ENCODE measurements at places on chromosomes 11 and 22.
A peak's percentile ranks its signal among the peaks of the same experiment; 100 is the strongest.

DNA sequence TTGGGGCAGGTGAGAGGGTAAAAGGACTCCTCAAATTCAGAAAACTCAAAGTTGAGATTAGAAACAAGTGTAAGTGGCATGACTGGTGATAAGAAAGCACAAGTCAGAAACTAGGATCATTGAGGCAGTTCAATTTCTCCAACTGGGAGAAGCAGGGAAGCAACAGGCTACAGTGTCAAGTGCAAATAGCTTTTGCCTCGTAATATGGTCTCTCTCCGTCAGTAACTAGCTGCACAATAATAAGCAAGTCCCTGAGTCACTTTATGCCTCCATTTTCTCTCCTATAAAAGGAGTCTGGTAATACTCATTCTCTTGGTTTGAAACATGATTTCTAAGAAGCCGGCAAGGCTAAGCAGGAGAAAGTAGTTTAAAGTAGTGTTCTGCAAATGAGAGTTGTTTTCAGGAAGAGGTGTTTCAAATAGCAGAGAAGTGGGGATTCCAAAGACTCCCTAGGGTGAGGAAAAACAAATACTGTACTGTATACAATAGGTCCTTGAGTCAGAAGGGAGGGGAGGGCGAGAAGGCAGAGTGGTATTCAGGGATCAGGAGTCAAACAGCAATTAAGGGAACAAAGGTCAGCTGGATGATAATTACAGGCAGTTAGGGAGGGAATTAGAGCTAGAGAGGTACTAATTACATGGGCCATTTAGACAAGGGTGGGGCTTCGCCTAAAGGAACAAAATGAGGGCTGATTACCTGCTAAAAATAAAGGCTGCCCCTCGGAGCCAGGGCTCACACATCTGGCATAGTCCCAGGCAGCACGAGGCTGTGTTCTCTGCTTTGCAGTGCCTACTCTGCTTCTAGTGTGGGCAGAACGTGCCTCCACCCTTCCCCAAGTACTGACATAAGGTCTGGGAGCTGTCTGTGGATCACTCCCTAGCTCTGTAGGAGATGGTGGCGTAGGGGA is 96.0 kb upstream of the BDNF start:
- peak; percentile 55 for DNase-seq

- peak; percentile 87 for DNase-seq
Measured at GRCh38 chr11:122656631-122657101, 1.1 kb downstream of the UBASH3B start.

DNA sequence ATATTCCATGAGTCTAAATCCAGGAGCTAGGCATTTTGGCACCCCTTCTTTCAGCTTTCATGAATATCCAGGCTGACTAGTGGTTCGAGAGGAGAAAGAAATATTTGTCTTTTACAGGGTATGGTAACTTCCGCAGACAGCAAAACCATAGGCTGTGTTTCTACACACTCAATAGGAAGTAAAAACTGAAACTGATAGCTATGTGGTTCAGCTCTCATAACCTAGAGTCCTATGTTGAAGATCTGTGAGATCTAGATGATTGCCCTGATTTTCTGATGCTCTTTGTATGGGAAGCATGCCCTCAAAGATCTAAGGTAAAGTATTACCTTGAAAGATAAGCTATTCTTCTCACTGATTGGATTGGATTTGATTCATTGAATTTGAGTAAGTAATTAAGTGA is 118.3 kb downstream of the CD44 start:
- DNase-seq, result no peak

DNA sequence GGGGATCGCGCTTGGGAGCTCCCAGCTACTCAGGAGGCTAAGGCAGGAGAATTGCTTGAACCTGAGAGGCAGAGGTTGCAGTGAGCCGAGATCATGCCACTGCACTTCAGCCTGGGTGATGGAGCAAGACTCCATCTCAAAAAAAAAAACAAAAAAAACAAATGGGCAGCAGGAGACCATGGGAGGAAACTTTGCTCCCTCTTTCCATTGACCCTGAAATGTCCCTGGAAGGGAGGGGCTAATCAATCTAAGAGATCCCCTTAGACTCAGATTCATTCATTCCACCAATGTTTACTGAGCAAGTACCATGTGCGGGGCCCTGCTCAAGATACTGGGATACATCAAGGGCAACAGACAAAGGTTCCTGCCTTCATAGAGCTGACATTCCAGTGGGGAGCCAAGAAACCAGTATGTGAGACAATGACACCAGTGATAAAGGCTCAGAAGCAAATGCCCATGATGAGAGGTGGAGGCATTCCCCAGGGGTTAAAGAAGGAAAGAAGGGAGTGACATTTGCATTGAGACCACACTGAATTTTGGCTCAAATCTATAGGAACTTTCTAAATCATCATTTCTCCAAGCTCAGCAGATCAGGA is 37.7 kb upstream of the TFIP11 start:
- DNase-seq, result no peak

- peak; percentile 38 for DNase-seq
Measured at GRCh38 chr11:86245369-86246292, 1.1 kb downstream of the EED start.

- no peak for DNase-seq
Measured at GRCh38 chr11:90428836-90429235, 206.0 kb upstream of the CHORDC1 start.

GRCh38 chr11:46367244-46367915 is 14.1 kb upstream of the MDK start:
- DNase-seq, result peak; percentile 95

DNA sequence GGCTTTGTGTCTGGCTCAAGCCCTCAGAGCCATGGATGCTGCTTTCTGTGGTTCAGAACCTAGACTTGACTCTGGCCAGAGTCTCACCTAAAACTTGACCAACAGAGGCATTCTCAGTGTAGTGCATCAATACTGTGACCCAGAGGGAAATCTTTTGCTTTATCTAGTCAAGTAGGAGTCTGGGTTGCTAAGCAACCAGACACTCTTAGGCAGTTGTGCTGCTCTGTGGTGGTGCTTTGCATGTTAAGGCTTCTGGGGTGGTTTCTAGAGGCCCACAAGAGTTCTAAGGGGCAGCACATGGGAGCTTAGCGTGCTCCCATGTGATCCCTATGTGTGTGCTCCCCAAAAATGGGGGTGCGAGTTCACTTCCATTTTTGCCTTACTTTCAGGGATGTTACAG is 224.6 kb upstream of the PLET1 start:
- no peak for DNase-seq

DNA sequence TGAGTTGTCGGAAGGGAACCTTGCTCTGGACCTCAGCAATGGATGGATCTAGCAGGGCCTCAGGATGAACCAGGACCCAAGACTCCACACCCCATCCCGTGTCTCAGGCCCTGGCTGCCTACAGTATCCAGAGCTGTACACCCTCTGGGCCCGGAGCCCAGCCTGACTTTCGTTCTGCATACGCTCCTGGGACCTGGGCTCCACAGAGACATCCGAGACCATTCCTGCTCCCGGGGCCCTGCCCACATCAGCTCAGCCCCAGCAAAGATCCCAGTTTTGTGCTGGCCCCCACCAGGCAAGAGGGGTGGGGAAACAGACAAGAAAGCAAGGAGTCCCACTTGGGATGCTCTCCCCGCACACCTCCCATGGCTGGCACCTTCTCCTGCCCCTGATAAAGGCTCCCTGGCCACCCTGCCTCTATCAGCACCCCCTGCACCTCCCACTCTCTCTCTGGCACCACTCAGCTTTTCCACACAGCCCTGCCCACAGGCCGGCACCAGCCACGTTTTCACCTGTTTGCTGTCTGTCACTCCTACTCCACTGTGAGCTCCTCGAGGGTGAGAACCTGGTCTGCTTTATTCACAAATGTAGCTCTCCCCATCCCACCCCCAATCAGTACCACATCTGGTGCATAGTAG is 64.5 kb upstream of the TCF20 start:
- DNase-seq, result no peak

- peak; percentile 23 for DNase-seq
Measured at GRCh38 chr11:88337987-88338668, 592 bp upstream of the CTSC start.

GRCh38 chr11:111938687-111939160 is 1.6 kb downstream of the DIXDC1 start:
- peak; percentile 43 for DNase-seq

GRCh38 chr22:33188326-33188725 is 130.1 kb upstream of the SYN3 start:
- no peak for DNase-seq

DNA sequence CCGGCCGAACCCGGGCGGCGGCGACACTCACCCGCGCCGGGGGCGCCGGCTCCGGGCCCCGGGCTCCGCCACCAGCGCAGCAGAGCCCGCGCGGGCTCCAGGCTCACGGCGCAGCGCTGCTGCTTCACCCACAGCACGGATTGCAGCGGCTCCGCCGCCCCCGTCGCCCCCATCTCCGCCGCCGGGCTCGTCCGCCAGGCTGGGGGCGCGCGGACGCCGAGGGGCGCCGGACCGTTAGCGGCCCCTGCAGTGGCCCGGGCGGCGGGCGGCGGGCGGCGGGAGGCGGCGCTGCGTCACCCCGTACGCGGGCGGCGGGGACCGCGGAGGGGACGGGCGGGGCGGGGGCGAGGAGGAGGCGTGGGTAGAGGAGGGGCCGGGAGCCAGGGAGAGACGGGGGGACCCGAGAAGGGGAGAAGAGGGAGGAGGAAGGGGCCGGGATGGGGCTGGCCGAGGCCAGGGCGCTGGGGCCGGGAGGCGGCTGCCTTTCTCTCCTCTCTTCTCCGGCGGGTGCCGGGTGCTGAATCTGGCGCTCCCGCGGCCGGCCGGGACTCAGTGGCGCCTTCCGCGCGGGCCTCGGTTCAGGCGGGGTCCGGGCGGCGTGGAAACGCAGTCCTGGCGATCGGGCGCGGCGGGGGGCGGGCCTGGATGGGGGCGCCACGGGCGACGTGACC is at the start of gene CERK:
Gene CERK (minus strand): TSS at position 277 of the 671 bp plus-strand sequence. CDS start 104 bp downstream, at position 173.
- DNase-seq, result peak; percentile 94

GRCh38 chr11:289398-289711 is 429 bp downstream of the PGGHG start:
- DNase-seq, result no peak

DNA sequence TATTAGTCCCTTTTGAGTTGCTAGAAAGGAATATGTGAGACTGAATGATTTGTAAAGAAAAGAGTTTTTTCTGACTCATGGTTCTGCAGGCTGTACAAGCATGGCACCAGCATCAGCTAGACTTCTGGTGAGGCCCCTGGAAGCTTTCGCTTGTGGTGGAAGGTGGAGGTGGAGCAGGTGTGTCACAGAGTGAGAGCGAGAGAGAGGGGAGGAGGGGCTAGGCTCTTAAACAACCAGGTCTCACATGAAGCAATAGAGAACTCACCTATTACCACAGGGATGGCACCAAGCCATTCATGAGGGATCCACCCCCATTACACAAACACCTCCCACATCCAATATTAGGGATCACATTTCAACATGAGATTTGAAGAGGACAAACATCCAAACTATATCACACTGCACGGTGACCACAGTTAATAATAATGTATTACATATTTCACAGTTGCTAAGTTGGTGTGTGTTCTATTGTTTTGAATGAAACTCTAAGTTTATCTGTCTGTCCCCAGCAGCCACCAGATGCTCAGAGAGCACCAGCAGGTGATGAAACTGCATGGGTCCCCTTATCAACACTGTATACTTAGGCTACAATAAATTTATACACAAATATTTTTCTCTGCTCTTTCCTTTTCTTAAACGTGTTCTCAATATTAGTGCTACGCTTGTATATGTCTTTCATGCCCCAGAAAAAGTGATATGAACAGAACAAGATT is 14.1 kb downstream of the ZFP91 start:
- DNase-seq, result no peak

- peak; percentile 97 for DNase-seq
Measured at GRCh38 chr22:43388420-43388851, 23.4 kb upstream of the MPPED1 start.
